SK-MEL-5 (cell line): ENCODE measurements at places on chromosomes 12 and 14. TPM values are rescaled to one million over a fixed set of nuclear protein-coding genes. Genes with fewer than 3 reads are reported as not detected.

The MTA1 gene
- total RNA-seq, result 36.3 and 43.5 TPM in 2 replicates

The TXNDC16 gene
- total RNA-seq, result 1.1 and 1.5 TPM in 2 replicates

The DPY19L2 gene
- total RNA-seq, result 3.2 and 4.1 TPM in 2 replicates

DNA sequence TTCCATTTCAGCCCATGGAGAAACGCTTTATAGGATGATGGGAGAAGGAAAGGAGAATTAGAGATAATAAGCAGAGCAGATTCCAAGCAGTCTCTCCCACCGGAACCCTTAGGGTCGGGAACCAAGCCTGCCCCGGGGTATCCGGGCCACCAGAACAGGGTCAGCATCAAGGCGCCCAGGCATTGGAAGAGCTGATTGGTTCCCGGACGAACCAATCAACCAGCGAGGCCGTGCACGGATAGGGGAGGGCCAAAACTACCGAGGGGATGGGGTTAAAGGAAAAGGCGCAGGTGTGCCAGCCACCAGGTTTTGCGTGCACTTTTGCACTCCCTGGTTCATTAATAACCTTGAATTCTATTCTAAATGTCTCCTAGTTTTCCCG is 1.7 kb downstream of the PPM1H start:
- no peak for DNase-seq

GRCh38 chr12:52253391-52254179 is 20.5 kb downstream of the KRT7 start:
- DNase-seq, result no peak

- no peak for DNase-seq
Measured at GRCh38 chr14:93949511-93950075, 22.4 kb downstream of the FAM181A start.

GRCh38 chr14:23209651-23210423 is 26.4 kb upstream of the SLC7A8 start:
- peak; percentile 33 for DNase-seq

DNA sequence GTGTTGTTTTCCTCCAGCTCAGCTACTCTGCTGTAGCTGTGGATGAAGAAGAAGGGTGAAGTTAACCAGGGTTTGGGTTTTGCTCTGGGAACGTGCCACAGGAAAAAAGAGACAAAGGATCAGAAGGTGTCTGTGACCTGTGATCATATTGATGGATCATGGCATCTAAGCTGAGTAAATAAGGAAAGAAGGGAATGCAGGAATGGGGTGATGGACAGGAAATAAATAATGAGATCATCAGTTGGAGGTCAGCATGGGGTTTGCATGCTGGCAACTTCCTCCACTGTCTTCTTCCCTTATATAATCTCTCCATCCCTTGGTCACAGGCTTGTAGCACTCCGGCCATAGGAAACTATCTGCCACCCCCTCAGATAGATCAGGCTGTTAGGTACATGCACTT is 430.3 kb upstream of the PDE3A start:
- no peak for DNase-seq

- DNase-seq, result no peak
Measured at GRCh38 chr14:34198096-34198495, 247.2 kb upstream of the EGLN3 start.

- peak; percentile 44 for DNase-seq
Measured at GRCh38 chr12:111766608-111767361, at the start of gene ALDH2. Gene ALDH2, plus strand, starts transcription at chr12:111766933. Its CDS starts 50 bp downstream, at chr12:111766983.

- no peak for DNase-seq
Measured at GRCh38 chr12:20404576-20405346, 36.4 kb downstream of the PDE3A start.

DNA sequence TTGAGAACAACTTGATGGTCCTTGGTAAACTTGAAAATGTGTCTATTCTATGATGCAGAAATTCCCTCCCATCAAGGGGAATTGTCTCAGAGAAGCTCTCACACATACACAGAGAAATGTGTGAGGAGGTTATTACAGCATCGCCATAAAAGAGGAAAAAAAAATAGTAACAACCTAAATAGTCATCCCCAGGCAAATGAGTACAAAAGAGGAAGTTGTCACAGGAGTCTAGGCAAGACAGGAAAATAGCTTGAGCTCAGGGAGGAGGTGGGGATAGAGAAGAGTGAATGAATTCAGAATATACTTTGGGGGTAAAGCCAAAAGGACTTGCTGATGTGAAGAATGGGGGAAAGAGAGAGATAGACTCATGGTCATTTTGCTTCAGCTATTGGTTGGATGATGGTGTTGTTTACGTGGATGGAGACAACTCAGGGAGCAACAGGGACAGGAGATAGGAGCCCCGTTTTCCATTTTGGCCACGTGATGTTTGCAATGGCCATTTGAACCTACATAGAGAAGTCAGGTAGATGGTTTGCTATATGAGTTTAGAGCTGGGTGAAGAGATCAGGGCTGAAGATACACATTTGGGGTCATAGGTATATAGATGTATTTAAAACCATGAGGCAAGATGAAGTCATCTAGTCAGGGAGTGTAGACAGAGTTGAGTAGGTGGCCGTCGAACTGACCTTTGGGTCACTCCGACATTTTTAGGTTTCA is 20.3 kb downstream of the LRRC74A start:
- DNase-seq, result no peak
